Fibroblast of upper back skin (primary cell): ENCODE measurements at places on chromosomes 12 and 14.

DNA sequence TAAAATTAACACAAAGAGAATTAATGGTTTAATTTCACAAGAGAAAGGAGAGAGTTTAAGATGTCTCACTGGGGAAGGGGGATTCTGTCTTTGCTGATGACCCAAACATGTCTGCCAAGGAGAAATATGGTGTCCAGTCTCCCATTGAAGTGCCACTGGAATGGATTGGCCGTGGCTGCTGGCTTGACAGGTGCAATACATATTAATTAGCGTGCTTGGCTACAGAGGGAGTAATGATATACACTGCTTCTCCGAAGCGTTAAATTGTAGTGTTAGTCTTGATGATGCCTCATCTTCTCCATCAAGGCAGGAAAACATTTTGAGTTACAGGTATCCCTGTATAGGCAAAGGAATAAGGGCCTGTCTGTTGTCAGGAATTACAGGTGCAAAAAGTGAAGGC lies 393.4 kb upstream of the TMPO start:
- no peak for DNase-seq

GRCh38 chr14:87152693-87153092 lies 840.3 kb downstream of the GALC start:
- DNase-seq: no peak

- DNase-seq: no peak
These were observed 61.2 kb downstream of the SLC38A1 start for GRCh38 chr12:46207644-46208043.

DNA sequence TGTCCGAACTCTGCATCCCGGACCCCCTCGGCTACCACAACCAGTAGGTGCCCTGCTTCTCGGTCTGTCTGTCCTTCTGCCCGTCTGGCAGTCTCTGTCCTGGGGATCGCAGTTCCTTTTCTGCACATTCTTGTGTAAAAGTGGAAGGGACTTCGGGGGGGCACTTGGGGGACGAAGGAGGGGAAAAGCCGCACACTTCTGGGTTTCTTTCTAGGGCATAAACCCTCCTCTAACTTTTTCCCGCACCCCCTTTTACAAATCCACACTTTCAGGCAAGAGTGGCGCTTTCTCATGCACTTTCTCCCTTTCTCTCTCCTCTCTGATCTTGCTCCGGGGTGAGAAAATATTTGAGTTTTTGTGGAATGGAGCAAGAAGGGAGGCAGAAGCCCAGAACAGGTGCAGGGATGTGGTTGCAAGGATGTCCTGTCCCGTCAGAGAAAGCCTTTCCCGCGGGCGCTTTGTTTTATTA lies 506 bp downstream of the ESRRB start:
- no peak for DNase-seq
